ENCODE measurements at places on chromosomes 11 and 22.

GRCh38 chr11:57501953-57502352 is 13.5 kb downstream of the SLC43A1 start:
- no peak for DNase-seq

DNA sequence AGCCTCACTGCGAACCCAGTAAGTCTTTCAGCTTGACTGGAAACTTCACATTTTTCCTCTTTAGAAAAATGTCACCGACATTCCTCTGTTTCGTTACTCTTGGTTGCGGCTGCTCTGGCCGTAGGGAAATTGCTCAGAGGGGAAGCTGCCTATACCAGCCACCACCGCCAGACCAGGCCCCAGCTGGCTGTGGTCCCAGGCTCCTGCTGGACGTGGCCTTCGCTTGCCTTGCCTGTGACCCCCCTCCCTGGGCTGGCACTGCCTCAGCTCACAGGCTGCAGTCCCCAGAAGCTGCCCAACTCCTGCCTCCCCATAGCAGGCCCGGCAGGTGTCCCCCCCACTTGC is 197.8 kb downstream of the MN1 start:
- no peak for DNase-seq

DNA sequence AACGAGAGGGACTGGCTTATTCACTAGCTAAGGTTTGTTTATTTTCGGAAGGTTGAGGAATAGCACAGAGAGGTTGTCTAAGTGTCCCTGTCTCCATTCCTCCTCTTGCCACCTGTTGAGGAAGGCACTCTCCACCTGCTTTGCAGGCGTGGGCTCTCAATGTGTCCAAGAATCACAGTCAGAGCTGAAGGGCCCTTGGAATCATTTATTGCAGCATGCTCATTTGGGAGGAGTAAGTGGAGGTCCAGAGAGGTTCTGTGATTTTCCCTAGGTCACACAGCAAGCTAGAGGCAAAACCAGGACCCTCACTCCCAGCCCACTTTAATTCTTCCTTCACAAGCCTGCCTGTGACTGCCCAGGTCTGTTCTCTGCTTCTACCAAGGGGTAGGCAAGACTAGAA is 21.3 kb downstream of the ZBTB16 start:
- DNase-seq, result no peak

DNA sequence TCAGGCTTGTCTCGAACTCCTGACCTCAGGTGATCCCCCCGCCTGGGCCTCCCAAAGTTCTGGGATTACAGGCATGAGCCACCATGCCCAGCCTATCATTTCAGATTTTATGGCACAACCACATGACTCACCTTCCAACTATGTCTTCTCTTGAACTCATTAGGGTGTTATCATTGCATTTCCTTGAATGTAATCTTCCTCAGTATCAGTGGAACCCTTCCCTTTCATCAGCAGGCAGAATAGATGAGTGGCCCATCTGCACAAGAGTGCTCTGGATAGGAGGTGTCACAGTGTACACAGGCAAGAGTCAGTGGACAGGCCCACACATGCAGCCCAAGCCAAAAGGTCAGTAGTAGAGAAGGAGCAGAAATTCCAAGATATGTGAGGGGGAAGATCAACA is 29.1 kb upstream of the AQP11 start:
- no peak for DNase-seq

DNA sequence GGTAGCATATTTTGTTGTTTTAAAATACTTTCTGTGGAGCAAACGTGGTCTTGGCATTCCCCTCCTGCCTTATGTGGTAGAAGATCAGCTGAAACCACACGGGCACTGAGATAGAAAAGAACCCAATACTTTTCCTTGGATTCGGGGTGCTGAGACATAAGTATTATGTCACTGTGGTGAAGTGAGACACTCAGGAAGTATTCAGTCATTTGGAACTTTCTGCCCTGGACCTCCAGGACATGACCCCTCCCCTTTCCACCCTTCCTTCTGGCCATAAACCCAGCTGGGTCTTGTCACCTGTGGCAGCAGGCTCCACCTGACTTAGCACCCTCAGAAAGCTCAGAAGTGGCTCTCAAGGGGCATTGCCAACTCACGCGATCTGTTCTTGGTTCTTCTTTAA is 123.4 kb downstream of the SWAP70 start:
- no peak for DNase-seq

GRCh38 chr11:14417186-14417585 is 58.2 kb upstream of the RRAS2 start:
- no peak for DNase-seq

DNA sequence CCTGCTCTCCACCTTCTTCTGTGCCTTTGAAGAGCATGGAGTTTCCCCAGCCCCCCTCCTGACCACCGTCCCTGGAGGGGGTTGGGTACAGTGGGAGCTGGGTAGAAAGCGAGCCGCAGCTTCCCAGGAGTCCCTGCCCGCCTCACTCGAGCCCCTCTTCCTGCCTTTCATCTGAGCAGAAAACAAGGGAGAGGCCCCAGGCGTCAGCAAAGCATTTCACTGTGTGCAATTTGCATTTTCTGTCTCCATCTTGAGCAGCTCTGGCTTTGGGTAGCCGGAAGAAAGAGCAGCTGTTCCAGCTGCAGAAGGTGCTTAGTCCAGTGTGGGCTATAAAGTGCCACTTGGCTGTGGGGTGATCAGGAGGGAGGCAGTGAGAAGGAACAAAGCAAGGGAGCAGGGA is 229.7 kb downstream of the CEP164 start:
- no peak for DNase-seq

GRCh38 chr11:79340535-79340934 is 100.3 kb downstream of the TENM4 start:
- no peak for DNase-seq

- no peak for DNase-seq
Measured at GRCh38 chr11:11032066-11032465, 174.2 kb upstream of the ZBED5 start.

- peak; percentile 38 for DNase-seq
Measured at GRCh38 chr11:64916040-64916774, 802 bp downstream of the ATG2A start.

DNA sequence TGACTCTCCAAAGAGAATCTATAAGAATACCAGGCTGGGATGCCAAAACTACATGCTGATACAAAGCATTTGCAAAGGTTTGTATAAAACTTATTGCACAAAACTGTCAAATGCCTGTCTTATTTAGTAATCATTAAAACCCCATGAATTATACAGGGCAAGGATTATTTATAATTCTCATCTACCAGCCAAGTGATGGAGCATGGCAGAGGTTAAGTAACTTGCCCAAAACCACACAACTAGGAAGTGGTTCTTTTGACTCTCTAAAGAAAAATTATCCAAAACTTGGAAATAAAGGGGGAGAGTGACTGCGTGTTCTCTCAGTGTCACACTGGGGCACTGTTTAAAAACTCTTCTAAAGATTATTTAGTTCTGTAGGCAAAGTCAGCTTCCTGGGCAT is 17.4 kb upstream of the CLMP start:
- DNase-seq, result no peak

All from activated CD4-positive, alpha-beta T cell treated with anti-CD3 and anti-CD28 coated beads for 48 hours (primary cell).